ENCODE measurements at places on chromosomes 1 and 21.

- DNase-seq, result no peak
Observed at GRCh38 chr1:184028854-184029623, 8.5 kb downstream of the COLGALT2 start.

GRCh38 chr1:234699795-234700665 is 90.1 kb upstream of the IRF2BP2 start:
- DNase-seq, result peak; percentile 52

DNA sequence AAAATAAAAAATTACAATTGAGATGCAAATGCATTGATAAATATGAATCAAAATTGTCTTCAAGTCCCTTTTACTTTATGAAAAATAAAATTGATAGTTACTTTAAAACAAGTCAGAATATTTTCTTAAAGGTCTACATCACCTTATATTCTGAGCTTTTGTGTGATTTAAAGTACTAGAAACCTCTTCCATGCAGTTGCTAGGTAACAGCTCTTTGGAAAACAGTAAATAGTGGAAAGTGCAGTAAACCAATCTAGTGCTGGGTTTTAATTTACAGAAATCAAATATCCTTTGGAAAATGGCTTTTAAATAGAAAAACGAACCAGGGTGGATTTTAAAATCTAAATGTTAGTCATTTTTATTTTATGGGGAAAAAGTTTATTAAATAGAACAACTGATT is 227.9 kb downstream of the KCNT2 start:
- no peak for DNase-seq

DNA sequence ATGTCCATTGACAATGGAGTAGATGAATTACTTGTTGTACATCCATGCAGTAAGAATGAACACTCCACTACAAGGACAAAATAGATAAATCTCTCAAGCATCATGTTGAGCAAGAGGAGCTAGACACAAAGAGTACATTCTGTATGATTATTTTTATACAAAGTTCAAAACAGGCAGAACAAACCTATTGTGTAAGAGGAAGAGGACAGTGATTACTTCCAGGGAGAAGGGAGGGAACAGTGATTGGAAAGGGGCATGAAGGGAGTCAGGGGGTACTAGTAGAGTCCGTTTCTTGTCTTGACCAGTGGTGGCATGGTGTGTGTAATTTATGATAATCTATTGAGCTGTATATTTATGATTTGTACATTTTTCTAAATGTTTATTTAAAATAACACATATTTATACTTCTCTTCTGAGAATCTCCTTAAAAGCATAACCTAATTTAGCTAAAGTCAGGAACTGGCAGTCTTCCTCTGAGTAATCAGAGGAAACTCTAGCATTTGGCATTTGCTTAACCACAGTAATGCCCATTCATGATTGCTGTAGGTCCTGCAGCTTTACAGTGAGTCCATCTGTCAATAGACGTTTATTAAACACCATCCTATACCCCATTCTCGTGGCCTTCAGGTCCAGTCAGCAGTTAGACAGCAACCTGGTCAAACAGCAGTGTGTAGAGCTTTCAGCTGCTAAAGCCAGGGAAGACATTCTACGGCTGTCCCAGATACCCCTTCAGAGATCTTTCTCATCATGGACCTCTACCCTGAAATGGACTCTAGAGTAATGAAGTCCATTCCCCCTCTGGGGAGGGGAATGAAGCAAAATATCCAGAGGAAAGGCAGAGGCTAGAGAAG is 114.1 kb upstream of the GALNT2 start:
- no peak for DNase-seq

DNA sequence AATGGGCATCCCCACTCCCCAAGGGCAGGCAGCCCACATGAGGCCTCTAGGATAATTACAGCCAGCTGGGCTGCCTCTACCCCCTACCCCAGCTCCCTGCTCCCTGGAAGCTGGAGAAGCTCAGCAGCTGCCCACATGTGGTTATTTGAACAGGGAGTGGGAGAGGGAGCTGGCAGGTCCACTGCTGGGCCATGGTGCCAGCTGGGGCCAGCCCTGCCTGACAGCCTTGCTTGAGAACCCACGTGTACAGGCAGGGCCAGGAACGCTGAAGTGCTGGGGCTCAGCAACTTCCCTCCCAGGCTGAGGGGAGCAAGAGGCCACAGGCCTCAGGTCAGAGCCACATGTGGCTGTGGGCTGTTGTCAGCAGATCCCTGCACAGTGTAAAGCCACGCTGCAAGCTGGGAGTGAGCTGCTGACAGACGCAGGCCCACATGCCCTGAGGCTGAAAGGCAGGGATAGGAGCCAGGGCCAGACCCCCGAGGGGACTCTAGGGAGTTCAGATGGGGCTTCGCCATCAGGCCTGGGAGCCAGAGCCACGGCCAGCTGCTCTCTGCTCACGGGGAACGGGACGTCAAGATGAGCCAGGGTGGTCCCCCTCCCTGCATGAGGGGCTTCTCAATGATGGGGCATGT is 129.0 kb downstream of the SYF2 start:
- DNase-seq, result no peak

DNA sequence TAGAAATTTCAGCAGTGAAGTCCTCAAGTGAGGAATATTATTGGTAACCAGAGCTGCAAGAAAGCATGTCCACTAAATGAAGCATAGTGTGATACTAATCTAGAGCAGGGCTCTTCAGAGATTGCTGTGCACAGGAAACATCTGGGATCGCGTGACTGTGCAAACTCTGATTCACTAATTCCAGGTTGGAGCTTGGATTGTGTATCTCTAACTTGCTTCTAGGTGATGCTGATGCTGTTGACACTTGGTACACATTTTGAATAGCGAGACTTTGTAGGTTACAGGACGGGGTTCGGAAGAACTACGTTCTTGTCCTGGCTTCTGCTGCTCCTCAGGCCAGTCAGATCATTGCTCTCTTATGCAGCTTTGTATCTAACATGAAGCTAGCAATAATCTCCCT is 66.5 kb downstream of the PRRX1 start:
- DNase-seq, result peak; percentile 59

GRCh38 chr1:46485564-46486431 is 3.8 kb upstream of the DMBX1 start:
- no peak for DNase-seq

- no peak for DNase-seq
Observed at GRCh38 chr1:6683434-6683833, 18.2 kb downstream of the DNAJC11 start.

DNA sequence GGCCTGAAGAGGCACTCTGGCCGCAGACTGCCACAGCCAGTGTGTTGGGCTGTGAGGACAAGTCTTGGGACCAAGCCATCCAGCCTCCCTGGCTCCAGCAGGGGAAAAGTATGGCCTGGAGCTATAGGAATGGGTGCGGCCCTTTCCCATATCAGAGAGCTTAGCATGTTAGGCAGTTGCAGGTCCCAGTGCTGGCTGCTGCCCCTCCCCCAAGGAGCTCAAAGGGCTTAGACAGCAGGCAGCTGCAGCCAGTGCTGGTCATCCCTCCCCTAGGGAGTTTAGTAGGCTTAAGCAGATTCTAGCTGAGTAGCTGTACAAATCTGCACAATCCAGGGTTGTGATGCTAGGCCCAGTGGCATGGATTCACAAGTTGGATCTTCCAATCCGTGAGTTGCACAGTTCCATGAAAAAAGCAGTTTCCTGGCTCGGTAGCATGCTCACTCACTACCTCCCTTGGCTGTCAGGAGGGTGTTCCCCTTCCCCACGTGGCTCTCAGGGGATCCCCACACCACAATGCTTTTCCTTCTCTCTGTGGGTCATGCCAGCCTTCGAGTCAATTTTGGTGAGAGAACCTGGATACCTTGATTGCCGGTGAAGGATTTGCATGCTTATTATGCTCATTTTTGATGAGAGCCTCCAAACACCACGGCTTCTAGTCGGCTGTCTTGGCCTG is 1490.8 kb downstream of the BRINP3 start:
- DNase-seq, result no peak

Measured in dermis blood vessel endothelial cell (primary cell).